ENCODE measurements at places on chromosomes 11 and 22. TPM values are rescaled to one million over a fixed set of nuclear protein-coding genes. Genes with fewer than 3 reads are reported as not detected.

The OR52A5 gene
- total RNA-seq: not detected

The BDNF gene
- total RNA-seq: 42.3 TPM

The PKNOX2 gene
- 1.1 TPM for total RNA-seq

The RAG2 gene
- total RNA-seq: not detected

The ELP4 gene
- 14.5 TPM for total RNA-seq

The USH1C gene
- total RNA-seq: not detected

Measured in aortic smooth muscle cell (primary cell).